ENCODE measurements at places on chromosomes 13 and 19.

DNA sequence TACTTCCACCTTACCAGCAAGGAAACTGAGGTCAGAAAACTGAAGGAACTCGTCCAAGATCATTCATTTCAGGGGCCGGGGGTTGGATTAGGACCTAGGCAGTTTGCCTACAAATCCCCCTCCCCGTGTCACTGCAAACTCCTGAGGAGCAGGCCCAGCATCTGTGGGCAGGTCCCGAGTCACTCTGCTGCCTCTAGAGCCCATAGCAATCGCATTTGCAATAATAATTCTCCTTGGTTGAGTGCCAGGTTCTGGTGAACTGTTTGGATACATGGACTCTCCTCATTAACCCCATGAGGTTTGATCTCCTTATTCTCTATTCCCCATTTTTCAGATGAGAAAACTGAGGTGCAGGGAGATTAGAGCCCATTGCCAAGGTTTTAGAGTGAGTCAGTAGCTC, 903 bp downstream of the PIN1 start:
- DNase-seq: no peak

DNA sequence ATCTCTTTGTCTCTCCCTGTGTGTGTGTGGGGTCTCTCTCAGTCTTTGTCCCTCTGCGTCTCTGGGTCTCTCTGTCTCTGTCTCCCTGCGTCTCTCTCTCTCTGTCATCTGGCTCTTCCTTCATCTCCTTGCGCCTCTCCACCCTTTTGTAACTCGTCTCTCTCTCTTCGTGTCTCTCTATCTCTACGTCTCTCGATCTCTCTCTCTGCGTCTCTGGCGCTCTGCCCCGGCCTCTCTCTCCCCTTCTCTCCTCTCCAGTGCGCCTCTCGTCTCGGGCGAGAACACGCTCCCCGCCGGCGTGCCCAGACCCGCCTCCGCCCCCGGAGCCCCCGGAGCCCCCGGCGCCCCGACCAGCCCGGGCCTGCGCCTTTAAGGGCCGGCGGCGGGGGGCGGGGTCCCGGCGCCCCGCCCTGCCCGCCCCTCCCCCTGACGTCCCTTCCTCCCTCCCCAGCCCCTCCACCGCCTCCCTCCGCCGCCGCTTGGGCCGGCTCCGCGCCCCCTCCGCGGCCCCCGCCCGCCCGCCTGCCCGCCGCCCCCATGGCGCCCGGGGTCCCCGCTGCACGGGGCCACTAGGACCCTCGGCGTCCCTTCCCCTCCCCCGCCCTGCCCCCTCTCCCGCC, at the start of gene MARK4:
MARK4 (plus strand) TSS at position 440 of the 620 bp plus-strand sequence. CDS start 318 bp downstream, outside the sequence.
- peak; percentile 67 for DNase-seq

DNA sequence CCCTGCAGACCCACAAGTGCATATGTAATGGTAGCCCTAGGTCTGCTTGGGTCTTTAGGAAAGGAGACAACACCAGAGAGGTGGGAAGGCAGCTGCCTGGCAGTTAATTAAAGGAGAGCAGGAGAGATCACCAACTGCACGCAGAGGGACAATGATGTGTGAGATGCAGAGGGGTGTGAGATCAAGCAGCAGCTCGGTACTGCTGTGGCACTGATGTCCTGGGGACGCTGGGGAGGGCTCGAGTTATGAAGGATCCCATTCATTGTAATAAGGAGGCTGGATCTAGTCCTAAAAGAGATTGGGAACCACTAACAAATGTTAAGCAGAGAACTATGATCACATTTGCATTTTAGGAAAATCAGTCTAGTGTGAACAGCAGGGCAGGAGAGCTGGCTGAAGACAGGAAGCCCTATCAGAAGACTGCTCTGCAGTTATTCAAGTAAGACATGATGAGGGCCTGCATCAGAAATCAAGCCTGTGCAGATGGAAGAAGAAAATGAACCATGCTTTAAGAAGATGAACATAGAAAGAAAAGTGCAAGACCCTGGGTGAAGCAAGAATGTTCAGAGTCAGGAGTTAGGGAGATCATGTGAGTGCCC, 80.4 kb downstream of the DLEU7 start:
- no peak for DNase-seq

DNA sequence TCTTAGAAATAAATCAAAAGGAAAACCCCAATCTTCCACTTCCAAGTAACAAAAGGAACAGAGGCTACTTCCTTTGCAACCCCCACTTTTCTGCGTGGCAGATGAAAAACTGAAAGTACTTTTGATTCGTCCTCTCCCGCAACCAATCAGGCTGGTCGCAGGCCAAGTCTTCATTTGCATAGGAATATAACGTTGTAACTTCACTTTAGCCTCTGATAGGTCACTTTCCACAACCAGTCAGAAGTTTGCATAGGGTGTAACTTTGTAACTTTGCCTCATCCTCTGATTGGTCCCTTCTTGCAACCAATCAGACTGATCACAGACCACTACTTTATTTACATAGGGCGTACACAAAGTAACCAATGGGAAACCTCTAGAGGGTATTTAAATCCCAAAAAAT, 37.2 kb downstream of the TGDS start:
- no peak for DNase-seq

GRCh38 chr13:43942286-43942685, 62.6 kb downstream of the LACC1 start:
- DNase-seq: no peak

- DNase-seq: no peak
Measured at GRCh38 chr13:36146511-36147269, 15.5 kb upstream of the DCLK1 start.

DNA sequence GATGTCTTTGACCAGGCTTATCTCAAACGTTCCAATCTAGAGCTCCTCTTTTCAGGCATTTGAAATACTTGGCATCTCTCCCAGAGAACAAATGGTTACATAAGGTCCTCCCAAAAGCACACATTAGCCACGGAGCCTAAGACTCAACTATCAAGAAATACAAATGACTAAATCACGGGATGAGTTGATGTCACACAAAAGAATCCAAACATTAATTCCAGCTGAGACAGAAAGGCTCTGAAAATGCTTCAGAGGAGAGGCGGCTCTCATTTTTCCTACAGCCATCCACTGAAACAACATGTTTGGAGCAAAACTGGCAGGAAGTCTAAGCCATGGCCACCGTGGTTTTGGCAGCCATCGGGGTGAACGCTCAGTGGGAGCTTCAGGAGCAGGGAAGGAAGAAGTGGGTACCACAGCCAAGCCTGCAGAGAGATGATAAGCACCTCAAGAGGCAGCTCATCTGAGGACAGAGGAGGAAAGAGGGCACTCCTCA, 122.5 kb downstream of the STK24 start:
- DNase-seq: peak; percentile 24

GRCh38 chr13:112814905-112815585, 125.2 kb downstream of the ATP11A start:
- DNase-seq: no peak

GRCh38 chr19:47239610-47240296, 8.8 kb upstream of the BBC3 start:
- no peak for DNase-seq

DNA sequence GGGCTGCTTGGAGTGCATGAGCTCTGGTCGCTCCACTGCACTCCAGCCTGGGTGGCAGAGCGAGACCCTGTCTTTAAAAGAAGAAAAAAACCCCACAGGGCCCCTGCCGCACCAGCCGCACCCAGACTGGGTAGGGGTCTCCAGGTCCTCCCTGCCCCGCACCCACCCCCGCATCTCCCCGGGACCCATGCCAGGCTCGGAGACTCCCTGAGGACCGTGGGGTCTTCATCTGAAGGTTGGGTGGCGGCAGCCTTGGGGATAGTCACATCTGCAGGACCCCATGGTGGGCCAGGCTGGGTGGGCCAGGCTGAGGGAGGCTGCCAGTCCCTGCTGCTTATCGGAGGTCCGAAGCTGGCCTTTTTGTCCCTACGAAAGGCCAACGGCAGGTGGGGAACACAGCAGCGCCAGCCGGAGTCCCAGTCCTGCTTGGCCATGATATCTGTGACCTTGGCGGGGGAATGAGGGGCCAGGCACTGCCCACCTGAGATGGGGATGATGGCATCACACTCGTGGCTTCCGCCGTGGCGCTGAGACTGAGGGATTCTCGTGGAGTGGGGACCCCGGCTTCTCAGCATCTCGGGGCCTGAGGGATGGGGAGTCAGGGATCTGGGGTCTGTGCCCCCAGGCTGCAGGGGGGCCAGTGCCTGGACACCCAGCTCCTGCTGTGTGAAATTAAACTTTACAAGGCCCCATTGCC, 11.1 kb downstream of the EFNA2 start:
- DNase-seq: no peak

DNA sequence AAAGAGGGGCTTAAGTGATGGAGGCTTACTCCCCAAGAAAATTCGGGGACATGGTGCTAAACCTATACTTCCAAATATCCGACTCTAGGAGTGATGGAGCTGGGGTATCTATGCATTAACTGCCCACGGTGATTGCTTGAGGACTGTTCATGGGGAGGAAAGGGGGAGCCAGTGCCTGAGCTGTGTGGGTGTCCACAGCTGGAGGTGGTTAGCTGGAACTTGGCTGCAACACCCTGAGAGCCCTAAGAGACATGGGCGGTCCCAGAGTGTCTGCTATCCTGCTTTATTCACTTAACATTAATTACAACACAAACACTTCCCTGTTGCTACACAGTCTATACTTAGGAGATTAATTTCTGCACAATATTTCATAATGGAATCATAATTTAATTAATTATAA, 28.1 kb upstream of the POMP start:
- no peak for DNase-seq

- no peak for DNase-seq
Measured at GRCh38 chr19:40247178-40247577, 20.7 kb upstream of the CCNP start.

DNA sequence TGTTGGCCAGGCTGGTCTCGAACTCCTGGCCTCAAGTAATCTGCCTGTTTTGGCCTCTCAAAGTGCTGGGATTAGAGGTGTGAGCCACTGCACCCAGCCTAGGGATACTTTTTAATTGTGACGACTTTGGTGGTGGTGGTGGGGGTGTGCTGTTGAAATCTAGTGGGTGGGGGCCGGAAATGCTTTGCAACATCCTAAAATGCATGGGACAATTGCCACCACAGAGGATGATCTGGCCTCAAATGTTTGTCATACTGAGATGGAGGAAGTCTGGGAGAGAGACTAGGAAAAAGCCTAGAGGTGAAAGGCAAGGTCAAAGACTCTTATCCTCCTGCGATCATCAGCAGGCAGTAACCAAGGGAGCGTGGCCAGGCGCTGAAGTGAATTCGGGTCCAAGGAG, 1.4 kb downstream of the NWD1 start:
- DNase-seq: no peak

- DNase-seq: peak; percentile 35
Measured at GRCh38 chr13:109647053-109647452, 139.3 kb downstream of the IRS2 start.

DNA sequence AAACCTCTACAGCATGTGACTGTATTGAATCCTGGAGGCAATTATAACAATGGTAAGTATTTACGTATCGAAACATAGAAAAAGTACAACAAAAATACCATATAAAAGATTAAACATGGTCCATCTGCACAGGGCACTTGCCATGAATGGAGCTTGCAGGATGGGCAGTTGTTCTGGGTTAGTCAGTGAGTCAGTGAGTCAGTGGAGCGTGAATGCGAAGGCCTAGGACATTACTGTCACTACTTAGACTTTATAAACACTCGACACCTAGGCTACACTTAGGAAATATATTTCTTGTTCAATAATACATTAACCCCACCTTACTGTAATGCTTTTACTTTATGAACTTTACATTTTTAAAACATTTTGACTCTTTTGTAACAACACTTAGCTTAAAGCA, 35.6 kb upstream of the TMTC4 start:
- no peak for DNase-seq

DNA sequence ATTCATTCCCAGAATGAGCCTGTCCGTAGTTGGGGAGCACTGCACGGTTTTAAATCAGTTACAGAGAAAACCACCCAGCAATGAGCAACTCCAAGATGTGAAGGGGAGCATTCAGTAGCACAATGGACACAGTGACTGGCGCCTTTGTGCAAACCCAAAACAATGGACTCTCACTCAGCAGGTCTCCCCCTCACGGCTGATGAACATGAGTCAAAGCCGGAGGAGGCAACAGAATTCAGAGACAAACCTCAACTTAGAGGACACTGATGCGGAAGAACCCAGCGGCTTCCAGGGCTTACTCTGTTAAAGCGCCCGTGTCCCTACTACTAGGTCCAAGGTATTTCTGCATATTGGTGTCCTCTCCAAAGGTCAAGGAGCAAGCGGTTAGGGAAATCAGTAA, 17.7 kb downstream of the PLEKHF1 start:
- DNase-seq: peak; percentile 42

- no peak for DNase-seq
Measured at GRCh38 chr19:47067215-47067847, 18.9 kb upstream of the TMEM160 start.

- DNase-seq: no peak
Measured at GRCh38 chr19:28949535-28949934, 263.4 kb downstream of the UQCRFS1 start.

GRCh38 chr13:28707629-28708427, 10.9 kb downstream of the SLC46A3 start:
- no peak for DNase-seq

DNA sequence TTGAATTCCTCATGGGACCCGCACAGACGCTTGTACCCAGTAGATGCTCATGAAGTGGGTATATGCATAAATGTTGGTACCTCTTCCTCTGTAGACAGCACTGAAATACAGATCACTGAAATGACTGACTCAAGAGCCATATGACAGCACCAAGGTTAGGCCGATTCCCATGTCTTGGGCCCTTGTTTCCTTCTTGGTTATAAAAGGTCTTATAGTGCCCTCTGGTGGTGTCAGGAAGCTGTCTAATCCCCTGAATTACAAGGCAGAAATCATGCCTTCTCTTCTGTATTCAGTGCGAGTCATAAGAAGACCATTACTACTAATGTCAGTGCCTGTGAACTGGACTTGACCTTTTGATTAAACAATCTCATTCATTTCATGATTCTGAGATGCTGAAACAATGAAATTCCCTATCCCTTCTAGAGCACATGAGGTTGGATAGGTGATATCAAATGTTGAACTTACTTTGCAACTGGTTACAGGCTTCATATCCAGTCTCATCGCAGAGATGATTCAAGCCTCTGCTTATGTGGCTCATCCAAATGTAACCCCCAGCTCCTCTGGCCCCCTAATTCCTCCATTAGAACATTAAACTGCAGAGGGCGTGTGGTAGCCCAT, 59.7 kb downstream of the SPATA13 start:
- peak; percentile 83 for DNase-seq

GRCh38 chr19:16229322-16229641, 31.6 kb downstream of the AP1M1 start:
- no peak for DNase-seq

GRCh38 chr13:79491715-79492114, 10.8 kb downstream of the NDFIP2 start:
- DNase-seq: no peak

DNA sequence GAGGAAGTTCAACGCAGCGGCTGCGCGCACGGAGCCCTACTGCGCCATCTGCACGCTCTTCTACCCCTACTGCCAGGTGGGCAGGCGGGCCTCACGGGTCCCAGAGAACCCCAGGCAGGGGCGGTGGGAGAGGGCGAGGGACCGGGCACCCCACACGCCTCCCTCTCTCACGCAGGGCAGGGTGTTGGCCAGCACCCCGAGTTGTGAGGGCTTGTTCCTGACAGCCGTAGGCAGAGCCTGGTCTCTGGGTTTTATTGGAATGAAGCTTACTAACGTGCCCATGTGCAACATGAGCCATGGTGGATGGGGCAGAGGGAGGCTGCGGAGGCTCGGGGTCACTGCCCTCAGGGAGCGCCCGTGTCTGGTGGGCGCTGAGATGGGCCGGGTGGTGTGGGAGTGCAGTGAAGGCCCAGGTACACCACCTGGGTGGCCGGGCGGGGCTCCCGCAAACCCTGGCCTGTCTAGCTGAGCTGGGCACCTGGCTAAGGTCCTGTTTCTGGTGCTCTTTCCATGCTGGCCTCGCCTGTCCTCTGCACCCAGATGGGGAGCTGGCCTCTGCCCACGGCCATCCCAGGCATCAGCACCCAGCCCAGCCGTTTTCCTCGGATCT, 165.2 kb downstream of the KDM4B start:
- DNase-seq: no peak
